Left cardiac atrium (tissue), 4 donors: ENCODE measurements at places on chromosomes 6 and 20. TPM values are rescaled to one million over a fixed set of nuclear protein-coding genes. Genes with fewer than 3 reads are reported as not detected.

- DNase-seq = no peak
These were observed 23.7 kb downstream of the BACH2 start for GRCh38 chr6:90272895-90273294.

DNA sequence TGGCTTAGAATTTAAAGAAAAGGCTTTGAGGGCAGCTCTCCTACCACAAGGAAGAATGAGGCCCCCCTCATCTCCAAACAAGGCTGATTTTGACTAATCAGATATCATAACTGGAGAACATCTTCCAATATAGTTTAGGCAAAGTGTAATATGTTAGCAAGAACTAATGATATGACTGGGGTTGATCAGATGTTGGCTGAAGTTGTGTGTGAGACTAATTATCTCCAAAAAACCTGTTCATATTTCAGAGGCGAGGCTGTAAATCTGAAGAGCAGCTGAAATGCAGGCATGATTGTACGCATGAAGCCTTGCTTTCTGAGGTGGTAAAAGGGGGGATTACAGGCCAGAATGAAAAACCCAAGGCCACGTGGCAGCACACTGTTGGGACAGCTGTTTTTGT lies 16.0 kb upstream of the ZNF831 start:
- DNase-seq = no peak

DNA sequence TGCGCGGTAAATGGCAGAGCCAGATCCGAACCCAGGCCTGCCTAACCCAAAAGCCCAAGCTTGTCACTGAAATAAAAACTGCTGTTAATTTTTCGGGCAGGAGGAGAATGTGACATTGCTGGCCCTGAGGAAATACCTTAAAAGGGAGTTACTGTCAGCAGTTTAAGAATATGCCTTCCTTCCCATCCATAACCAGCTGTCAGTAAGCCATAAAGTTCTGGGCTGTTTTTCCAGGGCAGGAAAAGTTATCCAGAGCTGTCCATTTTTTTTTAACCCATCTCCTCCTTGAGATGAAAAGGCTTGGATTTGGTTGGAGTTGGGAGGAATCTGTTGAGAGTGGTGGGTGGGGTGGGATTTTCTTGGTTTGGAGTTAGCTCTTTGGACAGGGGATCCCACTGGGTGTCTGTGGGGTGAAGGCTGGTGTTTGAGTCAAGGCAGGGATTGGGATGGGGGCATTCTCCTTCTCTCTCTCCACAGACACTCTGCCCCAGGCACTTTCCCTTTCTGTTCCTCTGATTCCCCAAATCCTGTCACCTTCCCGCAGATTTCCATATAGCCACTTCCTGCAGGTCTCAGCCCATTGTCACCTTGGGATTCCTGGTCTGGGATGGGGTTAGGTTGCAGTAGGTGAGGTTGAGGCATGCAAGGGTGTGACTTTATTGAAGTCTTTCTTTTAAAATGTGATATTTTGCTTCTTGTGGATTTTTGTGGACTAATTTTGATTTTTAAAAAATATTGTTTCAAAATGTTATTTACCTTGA lies 4.3 kb upstream of the KCNG1 start:
- DNase-seq = no peak

Gene NAPB
- 7.2 TPM for total RNA-seq
